Activated T-helper 1 cell treated with anti-CD3 and anti-CD28 coated beads, Interleukin-12 subunit alpha, Interleukin-12 subunit beta, Interleukin-2, Interleukin-4 antibody, amounts not matched to agents 30 ng/mL and 10 ng/mL and 1 ng/mL, durations not matched to agents 14 hours and 24 hours and 36 hours (primary cell): ENCODE measurements at places on chromosomes 16 and 17.

GRCh38 chr17:69335058-69335457 lies 8.1 kb upstream of the ABCA5 start:
- DNase-seq = no peak

- DNase-seq = no peak
These were observed 2101.9 kb downstream of the TP53TG3F start for GRCh38 chr16:35561346-35561745.

DNA sequence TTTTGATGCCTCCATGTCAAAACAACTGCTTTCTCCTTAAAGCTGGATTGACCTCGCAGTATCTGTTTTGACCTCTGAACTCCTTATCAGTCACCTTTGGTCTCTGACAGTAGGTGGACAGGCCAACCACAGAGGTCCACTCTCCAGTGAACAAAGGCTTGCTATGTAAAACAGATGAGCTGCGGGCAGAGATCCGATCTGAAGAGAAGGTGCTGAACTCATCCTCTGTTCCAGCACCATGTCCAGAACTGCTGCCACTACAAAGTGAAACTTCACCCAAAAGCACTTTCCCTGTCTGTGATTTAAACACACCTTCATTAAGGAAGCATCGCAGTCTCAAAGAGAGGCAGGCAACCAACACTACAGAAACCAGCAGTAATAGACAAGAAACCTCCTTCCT lies 117.3 kb upstream of the CORO6 start:
- DNase-seq = no peak

- DNase-seq = no peak
These were observed 2.4 kb downstream of the VEZF1 start for GRCh38 chr17:57985675-57985974.

DNA sequence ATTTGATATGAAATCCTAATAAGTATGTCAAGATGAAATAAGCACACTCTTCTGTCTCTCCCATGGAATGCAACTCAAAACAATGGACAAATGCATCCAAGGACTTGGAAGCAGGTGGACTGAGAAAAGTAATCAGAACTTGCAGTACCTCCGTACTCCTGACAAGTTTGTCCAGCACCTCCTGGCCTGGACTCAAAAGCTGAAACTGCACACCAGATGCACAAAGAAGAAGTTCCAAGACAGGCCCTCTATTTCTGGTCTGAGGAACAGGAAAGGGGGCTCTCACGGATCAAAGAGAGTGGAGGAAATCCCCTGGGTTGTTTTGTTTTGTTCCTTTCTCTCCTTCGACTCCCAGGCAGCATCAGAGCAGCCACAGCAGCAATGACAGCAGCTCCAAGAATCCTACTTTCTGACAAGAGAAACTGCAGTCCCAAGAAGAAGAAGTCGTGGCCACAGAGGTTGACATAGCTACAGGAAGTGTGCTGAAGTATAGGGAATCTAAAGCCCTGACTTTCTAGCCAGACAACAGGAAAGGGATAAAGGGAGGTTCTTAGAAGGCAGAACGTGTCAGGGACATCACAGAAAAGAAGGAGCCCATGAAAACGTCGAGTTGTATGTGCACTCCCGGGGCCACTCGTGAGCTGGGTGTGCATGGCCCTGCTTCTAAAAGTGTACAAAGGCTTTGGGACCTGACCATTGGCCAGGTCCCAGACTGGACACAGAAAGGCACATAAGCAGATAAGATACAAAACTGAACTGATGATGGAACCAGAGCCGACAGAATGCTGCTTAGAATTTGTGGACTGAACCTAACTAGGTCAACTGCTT lies 29.3 kb downstream of the AKAP10 start:
- no peak for DNase-seq

GRCh38 chr16:27319257-27319965 lies 5.6 kb downstream of the IL4R start:
- no peak for DNase-seq

GRCh38 chr16:13937411-13937810 lies 17.5 kb downstream of the ERCC4 start:
- DNase-seq = no peak

DNA sequence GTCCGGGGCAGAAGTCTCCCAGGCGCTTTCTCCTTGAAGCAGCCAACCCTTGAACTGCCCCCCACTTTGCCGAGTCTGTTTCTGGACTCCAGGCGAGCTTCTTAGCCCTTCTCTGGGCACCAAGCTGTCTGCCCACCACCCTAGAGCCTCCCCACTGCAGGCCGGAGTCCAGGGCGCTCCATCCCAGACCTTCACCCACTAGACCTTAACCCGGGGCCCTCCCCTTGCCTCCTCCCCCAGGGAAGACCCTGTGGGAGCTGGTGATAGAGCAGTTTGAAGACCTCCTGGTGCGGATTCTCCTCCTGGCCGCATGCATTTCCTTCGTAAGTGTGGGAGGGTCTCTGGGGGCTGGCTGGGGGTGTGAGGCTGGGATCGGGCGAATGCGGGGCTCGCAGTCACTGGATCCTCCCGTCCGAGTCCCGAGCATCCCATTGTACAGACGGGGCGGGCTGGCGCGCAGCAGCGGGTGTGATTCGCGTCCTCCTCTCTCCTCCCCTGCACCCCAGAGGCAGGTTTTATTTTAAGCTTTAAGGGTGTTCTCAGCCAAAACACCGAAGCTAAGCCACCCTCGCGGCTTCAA lies 1.1 kb downstream of the ATP2A1 start:
- DNase-seq = no peak

GRCh38 chr16:84027625-84028024 lies 15.0 kb downstream of the SLC38A8 start:
- no peak for DNase-seq

DNA sequence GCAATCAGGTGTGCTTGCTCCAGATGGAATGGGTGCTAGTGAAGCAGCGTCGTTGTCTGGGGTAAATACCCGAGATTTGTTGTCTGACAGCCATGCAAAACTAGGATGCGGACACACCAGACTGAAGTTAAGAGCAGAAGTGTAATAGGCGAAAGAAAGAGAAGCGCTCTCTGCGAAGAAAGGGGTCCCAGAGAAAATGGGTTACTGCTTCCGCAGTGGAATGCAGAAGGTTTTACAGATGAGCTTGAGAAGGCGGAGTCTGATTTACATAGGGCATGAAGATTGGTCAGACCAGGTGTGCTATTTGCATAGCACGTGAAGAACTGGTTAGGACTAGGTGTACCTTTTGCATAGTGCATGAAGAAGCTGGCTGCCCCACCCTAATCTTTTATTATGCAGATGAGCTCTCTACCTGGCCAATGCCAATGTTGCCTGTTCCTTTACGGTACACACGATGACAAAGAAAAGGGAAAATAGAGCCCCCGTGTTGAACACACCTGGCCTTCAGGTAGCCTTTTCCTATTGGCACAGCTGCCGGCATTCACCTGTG lies 32.0 kb upstream of the SNN start:
- no peak for DNase-seq

DNA sequence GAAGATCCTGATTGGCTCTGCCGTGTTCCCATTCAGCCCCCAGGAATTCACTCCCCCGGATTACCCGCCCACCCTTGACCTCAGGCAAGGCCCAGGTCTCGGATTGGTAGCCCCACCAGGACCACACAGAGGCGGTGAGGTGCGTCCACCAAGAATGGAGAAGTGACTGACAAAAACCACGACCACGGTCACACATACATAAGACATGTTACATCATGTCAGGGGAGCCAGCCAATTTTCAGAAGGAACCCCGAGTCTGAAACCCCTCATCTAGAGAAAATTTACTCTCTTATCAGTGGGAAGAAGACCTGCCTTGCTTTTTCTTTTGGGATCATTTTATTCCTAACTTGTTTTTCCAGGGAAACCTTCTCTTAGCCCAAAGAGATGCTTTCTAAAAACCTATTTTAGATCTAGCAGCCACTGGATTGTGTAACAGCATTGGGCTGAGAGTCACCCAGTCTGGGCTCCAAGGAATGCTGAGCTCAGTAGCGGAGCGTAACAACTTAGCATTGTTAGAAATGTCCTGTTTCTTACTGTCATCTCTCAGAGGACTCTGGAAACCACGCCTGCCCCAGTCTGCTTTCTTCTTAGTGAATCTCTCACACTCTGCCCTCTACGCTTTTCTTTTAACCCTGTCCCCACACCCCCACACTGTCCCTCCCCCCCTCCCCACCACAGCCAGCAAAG lies 164.1 kb downstream of the CMIP start:
- DNase-seq = no peak

DNA sequence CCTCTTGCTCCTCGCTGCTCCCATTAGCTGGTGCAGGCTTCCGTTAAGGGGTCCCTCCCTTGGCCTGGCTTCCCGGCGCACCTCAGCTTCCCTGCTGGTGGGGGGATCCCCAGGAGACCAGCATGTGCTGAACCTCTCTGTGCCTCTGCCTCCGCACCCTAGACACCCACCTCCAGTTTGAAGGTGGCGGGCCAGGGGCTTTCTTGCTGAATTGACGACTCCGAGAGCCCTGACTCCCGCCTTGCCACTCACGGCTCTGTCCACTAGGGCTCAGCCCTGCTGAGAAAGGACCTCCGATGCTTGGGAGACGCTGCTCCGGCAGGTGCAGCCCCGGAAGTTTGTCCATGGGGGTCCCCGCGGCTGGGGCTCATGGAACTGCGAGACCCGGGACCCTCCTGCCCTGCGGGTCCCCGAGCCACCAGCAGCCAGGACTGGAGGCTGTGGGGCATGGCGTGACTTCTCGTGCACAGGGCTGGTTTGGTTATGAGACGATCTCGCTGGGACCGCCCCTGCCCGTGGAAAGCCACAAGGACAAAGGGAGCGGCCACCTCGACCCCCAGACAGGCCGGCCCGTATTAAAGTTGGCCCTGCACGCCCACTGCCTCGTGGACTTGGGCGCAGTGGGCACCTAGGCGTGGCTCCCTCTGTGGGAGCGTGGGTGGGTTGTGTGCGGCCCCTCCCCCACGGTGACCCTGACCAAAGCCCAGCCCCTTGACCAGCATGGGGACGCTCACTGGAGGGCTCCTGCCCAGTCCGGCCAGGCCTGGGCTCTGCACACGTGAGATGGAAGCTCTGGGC lies 8.1 kb downstream of the CHMP6 start:
- no peak for DNase-seq

GRCh38 chr16:23148513-23149266 lies 562 bp downstream of the USP31 start:
- DNase-seq = peak; percentile 36

DNA sequence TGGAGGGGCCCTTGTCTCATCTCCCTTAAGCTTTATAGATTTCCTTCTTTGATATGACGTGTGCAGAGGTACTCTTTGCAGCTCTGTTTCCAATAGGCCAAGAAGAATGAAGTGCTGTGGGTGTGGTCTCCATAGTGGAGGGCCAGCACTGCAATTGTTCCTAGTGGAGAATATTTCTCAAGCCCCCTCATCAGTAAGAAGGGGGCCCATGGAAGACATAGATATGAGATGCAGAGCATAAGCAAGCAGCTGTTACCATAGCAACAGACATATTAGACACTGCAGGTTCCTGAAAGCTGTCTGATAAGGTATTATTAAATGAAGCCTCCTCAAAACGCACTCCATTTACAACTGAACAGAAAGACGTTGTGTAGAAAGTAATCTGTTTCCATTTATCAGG lies 240.7 kb downstream of the ZFHX3 start:
- DNase-seq = no peak

DNA sequence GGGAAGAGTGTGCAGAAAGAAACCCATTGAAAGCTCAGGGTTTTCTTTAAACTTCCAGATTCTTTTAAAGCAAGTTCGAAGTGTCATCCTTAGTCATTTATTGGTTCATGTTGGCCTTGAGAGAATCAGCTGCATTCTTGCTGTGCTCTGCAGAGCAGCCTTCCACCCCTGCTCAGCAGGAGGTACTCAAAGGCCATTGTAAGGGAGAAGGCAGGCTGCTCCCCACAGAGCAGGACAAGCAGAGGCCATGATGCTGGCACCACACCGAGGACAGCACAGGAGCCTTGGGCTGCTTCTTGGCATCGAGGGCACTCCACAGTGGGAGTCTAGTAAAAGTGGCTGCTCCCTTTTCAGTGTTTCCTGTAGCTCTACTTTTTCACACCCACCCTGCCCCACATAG lies 29.6 kb downstream of the NMT1 start:
- no peak for DNase-seq

DNA sequence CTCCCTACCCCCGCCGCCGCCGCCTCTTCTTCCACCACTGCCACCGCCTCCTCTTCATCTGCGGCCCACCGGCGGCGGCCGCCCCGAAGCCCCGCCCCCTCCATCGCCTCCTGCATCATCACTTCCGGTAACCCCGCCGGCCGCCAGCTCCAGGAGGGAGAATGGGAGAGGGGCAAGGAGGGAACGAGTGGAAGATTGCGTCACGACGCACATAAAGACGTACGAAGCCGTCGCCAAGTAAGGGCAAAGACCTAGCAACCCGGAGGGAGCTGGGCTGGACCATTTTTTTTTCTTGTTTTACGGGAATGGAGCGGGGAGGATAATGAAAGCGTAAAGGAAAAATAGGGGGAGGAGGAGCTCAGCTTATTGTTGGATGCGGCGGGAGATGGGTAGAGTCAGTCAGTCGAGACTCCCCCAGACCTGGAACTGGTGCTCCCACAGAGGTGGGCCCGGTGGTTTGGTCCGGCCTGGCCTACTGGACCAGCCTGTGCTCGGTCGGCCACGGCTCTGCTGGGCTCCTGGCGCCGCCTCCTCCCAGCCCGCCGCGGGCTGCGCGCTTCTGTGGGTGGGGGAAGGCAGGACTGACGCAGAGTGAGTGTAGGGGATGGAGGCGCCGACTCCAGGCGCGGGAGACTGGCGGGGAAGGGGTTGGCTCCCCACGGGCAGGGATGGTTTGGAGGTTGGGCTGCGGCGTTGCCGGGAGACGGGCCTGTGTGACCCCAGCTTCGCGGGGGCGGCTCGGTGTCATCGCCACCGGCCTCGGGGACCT lies at the start of the genes DCUN1D3 and LYRM1:
TSS of gene DCUN1D3 (minus strand) at position 60 of the 769 bp plus-strand sequence. CDS start 37,820 bp downstream, outside the sequence.
TSS of gene LYRM1 (plus strand) at position 473 of the 769 bp plus-strand sequence. CDS start 14,785 bp downstream, outside the sequence.
- peak; percentile 81 for DNase-seq

DNA sequence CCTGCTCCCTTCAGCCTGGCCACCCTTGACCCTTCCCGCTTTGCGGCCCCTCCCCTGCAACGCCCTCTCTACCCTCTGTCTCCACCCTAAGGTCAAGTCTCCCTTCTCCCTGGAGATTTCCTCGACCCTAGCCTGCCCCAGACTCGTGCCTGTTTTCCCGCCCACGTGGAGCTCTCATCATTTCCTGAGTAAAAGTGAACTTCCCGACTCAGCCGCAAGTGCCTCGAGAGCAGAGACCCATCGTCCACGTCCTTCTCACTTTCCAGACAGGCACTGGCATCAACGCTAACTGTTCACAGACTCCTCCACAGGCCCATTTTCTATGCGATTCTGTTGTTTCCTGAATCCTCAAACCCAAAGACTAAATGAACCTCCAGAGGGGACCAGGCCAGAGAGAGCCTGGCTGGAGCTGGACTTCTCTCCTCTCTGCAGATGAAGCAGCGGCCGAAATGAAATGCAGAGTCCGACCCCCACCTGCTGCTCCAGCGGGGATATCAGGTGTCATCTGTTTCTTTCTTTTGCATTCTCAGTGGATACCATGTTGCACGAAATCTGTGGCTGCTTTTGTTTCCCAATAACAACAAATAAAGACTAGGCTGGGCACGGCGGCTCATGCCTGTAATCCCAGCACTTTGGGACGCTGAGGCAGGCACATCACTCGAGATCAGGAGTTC lies 52.5 kb downstream of the RTN4RL1 start:
- no peak for DNase-seq

- DNase-seq = peak; percentile 81
These were observed 55.3 kb downstream of the TUBD1 start for GRCh38 chr17:59837308-59838051.
